Aorta (tissue), 5 donors: ENCODE measurements at places on chromosomes 7 and 10. TPM values are rescaled to one million over a fixed set of nuclear protein-coding genes. Genes with fewer than 3 reads are reported as not detected.

Gene CYP3A7
- polyA plus RNA-seq: not detected

Gene TNRC18
- 48.4 TPM for polyA plus RNA-seq

Gene FZD1
- 16.1 TPM for polyA plus RNA-seq

DNA sequence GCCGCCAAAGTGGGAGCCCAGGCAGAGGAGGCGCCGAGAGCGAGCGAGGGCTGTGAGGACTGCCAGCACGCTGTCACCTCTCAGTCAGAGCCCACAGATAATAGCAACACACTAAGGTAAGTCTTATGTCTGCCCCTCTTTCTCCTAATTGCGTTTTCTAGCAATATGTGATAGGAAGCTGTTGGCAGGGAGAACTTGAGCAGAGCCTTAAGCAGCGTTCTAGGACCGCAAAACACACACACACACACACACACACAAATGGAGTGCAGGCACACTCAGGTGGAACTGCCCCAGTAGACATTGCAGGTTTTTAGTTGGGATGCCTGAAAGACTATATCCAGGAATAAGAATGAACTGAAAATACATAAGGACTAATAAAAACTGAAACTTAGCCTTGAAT, 1188.5 kb downstream of the NXPH1 start:
- H3K27me3 ChIP-seq: no peaks in the 10 kb centered on the region
- no peaks in the 10 kb centered on the region for H3K36me3 ChIP-seq
- no peaks in the 10 kb centered on the region for H3K4me1 ChIP-seq
- H3K27ac ChIP-seq: no peak overlapping the region
- no peak overlapping the region for H3K4me3 ChIP-seq

DNA sequence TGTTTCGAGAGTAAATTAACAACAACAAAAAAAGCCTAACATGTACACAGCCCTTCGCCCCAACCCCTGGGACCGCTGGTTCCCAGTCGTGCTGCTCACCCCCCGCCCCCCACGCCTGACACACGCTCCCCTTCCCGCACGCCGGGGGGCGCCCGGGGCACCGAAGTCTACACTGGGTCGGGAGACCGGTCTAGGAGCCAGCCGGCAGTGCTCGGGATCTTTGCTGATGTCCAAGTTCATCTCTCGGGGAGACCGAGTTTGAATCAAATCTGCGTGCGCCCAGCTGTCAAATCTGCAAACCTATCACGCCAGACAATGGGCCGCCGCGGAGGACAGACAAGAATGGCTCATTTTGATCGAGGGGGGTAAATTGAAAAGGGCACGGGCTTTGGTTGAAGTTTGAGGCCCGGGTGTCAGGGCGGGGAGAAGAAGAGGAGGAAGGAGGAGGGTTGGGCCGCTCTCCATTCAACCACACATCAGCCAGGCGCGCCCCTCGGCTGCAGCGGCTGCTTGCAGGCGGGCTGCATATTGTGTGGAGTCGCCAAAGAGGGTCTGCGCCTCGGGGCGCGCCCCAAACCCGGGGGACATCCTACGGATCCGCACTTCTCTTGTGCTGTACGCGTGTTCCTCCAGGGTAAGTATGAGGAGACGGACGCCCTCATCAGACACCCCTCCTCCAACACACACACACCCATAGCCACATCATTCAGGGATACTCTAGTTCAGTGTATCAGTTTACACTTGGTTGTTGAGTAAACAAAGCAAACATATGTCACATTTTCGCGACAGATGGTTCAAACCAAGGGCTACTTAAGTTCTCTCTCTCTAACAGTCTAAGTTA, 1.3 kb upstream of the GFRA1 start:
- no peaks in the 10 kb centered on the region for H3K36me3 ChIP-seq
- H3K27ac ChIP-seq: no peak overlapping the region
- H3K27me3 ChIP-seq: no peaks in the 10 kb centered on the region
- H3K4me1 ChIP-seq: no peaks in the 10 kb centered on the region
- peak overlapping the region; percentile 2 for H3K4me3 ChIP-seq
